ENCODE measurements at places on chromosomes 13 and 19.

DNA sequence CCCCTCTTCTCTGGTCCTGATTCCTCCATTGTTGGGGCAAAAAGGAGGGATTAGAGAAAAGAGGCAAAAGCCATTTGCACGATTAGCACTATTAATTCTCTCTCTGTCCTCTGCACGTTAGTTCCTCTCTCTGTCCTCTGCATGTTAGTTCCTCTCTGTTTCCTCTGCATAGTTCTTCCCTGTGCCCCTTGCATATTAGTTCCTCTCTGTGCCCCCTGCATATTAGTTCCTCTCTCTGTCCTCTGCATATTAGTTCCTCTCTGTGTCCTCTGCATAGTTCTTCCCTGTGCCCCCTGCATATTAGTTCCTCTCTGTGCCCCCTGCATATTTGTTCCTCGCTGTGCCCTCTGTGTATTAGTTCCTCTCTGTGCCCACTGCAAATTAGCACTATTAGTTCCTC lies 847.2 kb upstream of the GPC6 start:
- DNase-seq = no peak

- DNase-seq = no peak
These were observed 84.9 kb downstream of the PTPRS start for GRCh38 chr19:5255602-5256231.

- no peak for DNase-seq
These were observed 535 bp downstream of the CDKN2D start for GRCh38 chr19:10568062-10568825.

GRCh38 chr19:30406220-30407067 lies 34.3 kb downstream of the ZNF536 start:
- no peak for DNase-seq

DNA sequence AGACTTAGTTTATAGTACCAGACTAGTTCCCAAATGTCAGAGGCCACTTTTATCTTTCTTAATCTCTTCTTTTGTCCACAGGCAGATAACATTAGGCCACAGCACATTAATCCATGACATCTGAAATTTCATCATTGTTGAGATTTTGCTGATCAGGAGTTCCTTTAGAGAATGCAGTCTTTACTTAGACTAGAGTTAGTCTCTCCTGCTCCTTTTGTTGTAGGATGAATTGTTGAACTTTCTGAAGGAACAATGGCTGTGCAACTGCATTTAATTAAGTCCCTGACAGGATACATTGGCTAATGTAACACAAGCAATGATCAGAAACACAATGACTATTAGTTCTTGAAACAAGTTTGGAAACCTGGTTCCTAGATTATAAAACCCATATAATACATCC lies 266.3 kb downstream of the PCDH20 start:
- no peak for DNase-seq

DNA sequence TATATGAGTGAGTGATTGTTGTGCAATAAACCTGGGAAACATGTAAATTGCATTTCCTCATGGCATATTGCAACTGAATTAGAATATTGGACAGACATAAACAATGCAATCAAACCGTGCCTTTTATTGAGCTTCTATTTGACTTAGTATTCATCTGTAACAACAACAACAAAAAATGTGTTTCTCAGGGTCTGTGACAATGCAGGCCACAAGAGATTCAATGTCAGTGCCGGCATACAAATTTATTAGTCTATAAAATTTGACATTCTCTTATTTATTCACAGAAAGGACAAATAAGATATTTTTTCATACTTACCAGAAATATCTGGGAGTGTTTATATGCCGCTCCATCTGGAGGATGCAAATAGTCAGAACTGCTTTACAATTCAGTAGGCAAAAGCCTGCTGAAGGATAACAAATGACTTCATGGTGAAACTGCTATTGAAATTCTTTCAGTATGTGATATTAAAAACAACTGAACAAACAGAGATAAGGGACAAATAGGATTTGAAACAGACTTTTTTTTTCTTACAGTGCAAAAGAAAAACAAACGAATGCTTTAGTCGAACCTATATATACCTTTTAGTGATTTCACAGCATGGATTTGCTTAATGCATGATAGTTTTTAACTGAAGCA lies 77.2 kb downstream of the DACH1 start:
- no peak for DNase-seq

DNA sequence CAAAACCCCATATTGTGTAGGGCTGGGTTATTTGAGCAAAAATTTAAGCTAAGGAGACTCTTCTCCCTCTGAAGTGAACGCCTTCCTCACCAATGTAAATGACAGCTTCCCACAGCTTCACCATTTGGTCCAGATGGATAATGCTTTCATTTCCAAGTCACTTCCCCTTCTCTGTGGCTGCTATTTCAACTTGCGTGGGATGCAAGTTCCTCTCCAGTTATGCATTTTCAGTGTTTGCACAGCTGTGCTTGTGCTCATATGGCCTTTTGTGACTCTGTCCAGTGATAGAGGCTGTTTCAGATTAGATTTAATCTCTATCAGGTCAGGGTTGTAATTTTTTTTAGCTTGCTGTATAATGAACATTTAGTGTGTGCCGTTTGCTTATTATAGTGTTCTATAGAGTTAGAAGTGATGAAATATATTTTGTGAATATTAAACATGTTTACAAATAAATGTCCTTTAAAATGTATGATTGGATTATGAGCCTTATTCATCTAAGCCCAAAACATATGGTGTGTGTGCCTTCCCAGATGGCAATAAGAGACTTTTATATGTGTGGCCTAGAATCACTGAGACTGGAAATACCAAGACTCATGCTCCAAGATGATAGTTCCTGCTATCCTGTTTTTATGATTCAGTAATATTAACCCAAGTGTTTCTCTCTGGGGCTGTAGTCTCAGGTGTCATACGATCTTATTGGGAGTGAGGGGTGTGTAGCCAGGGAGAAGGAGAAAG lies 86.6 kb downstream of the TNFRSF19 start:
- no peak for DNase-seq

- no peak for DNase-seq
These were observed 411.4 kb downstream of the LIG4 start for GRCh38 chr13:107803822-107804495.

- DNase-seq = no peak
These were observed 34.5 kb upstream of the URAD start for GRCh38 chr13:28022848-28023518.

- no peak for DNase-seq
These were observed 396.9 kb upstream of the SLITRK1 start for GRCh38 chr13:84279166-84279565.

All from esophagus squamous epithelium (tissue), 5 donors.